ENCODE measurements at places on chromosomes 7 and 10.

- no peak for DNase-seq
These were observed 10.5 kb downstream of the LSM5 start for GRCh38 chr7:32479574-32480200.

- DNase-seq, result peak; percentile 67
These were observed 52.8 kb downstream of the DLG5 start for GRCh38 chr10:77873536-77874380.

GRCh38 chr7:134709197-134709596 lies 62.5 kb downstream of the BPGM start:
- DNase-seq, result no peak

- no peak for DNase-seq
These were observed 183.9 kb downstream of the EBF3 start for GRCh38 chr10:129780198-129780597.

GRCh38 chr10:8163824-8164223 lies 109.3 kb downstream of the GATA3 start:
- no peak for DNase-seq

GRCh38 chr7:76133839-76134238 lies 67.9 kb upstream of the SRRM3 start:
- no peak for DNase-seq

DNA sequence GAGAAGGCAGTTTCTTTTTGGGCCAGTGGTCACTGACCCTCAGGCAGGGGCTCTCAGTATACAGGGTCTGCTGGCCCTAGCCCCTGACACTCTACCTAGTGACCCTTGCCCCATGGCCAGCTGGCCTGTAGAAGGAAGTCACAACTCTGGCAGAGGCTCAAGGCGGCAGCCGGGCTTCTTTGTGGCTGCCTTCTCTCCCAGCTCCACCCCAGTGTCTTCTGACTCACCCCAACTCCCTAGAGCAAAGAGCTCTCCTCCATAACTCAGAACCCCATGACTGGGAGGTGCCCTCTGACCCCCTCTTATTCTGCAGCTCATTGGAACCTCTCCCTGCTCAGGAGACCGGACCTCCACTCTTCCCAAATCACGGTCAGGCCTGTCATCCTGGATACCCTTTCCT lies 358.2 kb downstream of the FGFR2 start:
- DNase-seq, result no peak

GRCh38 chr10:86061278-86062197 lies 305.1 kb downstream of the GRID1 start:
- no peak for DNase-seq

DNA sequence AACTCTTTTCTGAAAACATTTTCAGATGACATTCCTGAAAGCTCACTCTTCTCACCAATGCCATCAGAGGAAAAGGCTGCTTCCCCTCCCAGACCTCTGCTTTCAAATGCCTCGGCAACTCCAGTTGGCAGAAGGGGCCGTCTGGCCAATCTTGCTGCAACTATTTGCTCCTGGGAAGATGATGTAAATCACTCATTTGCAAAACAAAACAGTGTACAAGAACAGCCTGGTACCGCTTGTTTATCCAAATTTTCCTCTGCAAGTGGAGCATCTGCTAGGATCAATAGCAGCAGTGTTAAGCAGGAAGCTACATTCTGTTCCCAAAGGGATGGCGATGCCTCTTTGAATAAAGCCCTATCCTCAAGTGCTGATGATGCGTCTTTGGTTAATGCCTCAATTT lies 16.5 kb downstream of the ANLN start:
- no peak for DNase-seq

- no peak for DNase-seq
These were observed 117.8 kb downstream of the GFRA1 start for GRCh38 chr10:116155191-116155590.

GRCh38 chr7:50610521-50611277 lies 45.5 kb upstream of the DDC start:
- DNase-seq, result peak; percentile 78

DNA sequence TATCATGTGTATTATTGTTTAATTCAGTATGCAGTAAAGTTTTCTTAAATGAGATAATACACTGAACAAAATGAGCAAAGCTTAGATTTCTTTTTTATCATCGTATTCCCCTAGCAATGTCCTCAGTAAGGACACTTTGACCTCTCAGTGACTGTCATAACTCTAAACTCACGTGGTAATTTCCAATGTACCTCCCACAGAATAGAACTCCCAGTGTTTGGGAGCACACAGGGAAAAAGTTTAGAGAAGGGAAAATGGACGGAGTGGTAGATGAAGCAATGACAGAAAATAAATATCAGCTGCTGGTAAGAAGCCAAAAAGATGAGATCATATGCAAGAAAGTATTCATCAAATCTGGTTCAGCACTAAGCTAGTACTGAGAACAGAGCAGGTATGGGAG lies 758.6 kb upstream of the KCND2 start:
- no peak for DNase-seq

- DNase-seq, result no peak
These were observed 344.2 kb upstream of the GALNT17 start for GRCh38 chr7:70787771-70788170.

DNA sequence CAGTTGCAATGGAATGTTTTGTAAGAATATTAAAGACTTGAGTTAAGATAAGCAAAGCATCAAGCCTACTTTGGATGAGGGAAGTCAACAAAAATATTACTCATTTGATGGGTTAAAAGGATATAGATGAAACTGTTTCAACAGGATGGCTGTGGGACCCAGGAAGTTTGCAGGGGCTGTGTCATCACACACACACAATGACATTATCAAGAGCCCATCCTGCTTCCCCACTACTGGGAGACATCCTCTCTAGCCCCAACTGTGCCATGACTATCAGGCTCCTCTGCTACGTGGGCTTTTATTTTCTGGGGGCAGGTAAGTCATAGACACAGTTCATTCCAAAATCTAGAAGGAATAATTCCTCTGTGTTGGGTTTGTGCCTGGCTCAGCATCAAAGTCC lies 78.8 kb upstream of the PRSS1 start:
- DNase-seq, result no peak

DNA sequence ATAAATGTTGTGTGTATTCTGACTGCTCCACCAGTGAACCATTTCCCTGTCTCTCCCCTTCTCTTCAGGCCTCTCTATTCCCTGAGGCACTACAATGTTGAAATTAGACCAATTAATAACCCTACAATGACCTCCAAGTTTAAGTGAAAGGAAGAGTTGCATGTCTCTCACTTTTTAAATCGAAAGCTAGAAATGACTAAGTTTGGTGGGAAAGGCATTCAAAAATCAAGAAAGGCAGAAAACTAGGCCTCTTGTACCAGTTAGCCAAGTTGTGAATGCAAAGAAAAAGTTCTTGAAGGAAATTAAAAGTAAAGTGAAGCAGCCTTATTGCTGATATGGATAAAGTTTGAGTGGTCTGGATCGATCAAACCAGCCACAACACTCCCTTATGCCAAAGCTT lies 198.3 kb upstream of the YAE1 start:
- DNase-seq, result no peak

DNA sequence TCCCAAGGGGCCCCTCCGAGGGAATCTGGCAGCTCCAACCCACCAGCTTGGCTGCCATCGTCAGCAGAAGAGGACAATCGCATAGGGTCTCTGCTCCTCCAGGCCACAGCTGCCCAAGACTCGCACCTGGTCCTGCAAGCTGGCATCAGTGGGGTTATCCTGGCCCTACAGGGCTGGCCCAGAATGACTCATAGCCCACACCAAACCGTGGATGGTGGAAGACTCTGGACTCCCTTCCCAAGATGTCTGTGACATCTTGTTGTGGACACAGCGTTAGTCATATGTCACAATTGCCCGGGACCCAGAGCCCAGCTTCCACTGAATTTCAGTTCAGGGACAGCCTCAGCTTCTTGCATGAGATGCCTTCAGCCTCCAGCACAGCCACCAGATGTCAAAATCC lies 91.5 kb upstream of the CUX1 start:
- DNase-seq, result no peak

- peak; percentile 96 for DNase-seq
These were observed 84.6 kb upstream of the PDGFA start for GRCh38 chr7:604001-604883.

GRCh38 chr7:98976396-98977185 lies 98.3 kb downstream of the TRRAP start:
- DNase-seq, result no peak

DNA sequence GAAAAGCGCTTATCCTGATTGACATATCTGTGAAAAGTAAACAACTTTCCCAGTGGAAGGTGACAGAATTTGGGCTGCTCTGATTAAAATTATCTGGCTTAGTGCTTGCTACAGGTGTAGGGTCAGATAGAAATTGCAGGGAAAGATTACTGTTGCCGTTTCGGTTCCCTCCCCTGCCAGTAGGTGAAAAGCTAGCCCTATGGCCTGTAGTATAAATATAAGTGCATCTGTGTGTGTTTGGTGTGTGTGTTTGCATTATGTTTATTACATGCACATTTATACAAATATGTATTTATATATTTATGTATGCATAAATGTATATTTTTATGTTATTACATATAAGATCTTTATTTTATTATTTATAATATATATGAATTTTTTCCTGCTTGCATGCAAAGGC lies 72.3 kb upstream of the VOPP1 start:
- no peak for DNase-seq

- no peak for DNase-seq
These were observed 12.7 kb downstream of the ZNF438 start for GRCh38 chr10:31018962-31019361.

DNA sequence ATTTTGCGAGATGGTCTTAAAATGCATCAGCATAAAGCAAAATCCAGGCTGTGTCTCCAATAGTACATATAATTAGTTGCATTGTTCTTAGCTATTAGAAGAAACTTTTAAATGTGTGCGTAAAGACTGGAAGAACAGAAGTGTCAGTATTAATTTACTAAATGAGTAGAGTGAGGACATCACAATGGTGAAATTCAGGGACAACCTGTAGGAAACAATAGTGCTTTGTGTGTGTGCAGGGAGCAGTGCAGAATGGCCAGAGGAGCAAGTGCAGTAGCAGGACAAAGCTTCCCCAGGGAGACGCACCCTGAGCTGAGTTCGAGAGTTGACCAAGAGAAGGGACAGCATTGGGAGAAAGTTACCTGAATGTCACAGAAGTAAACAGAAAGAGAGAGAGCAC lies 13.7 kb downstream of the ITGB8 start:
- DNase-seq, result no peak

GRCh38 chr10:75982611-75983369 lies 551.4 kb downstream of the LRMDA start:
- no peak for DNase-seq

DNA sequence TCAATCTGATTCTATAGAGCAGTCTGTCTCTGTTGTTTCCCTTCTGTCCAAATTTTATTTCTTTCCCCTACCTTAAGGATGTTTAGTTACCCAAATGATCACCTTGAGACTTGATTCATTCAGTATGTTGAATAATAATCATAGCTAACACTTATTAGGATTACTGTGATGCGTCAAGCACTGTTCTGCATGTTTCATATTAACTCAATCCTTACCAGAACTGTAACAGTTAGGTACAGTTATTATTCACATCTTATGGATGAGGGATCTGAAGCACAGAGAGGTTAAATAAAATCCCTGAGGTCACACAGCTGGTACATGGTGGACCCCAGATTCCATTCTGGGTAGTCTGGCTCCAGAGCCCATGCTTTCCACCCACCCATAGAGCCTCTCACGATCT lies 97.9 kb upstream of the SAMD8 start:
- no peak for DNase-seq

DNA sequence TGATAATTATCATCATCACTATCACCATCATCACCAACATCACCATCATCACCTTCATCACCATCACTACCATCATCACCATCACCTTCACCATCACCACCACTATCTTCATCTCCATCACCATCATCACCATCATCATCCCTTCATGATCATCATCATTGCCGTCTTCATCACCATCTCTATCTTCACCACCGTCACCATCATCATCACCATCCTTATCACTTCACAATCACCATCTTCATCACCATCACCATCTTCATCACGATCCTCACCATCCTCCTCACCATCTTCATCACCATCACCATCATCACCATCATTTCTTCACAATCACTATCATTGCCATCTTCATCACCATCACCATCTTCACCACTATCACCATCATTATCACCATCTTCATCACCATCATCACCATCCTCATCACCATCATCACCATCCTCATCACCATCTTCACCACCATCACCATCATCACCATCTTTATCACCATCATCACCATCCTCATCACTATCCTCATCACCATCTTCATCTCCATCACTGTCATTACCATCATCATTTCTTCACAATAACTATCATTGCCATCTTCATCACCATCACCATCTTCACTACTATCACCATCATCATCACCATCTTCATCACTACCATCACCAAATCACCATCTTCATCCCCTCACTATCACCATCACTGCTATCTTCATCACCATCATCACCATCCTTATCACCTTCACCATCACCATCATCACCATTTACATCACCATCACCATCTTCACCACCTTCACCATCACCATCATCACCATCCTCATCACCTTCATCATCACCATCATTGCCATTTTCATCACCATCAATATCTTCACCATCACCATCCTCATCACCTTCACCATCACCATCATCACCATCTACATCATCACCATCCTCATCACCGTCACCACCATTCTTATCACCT lies 72.4 kb upstream of the DNAAF5 start:
- no peak for DNase-seq

DNA sequence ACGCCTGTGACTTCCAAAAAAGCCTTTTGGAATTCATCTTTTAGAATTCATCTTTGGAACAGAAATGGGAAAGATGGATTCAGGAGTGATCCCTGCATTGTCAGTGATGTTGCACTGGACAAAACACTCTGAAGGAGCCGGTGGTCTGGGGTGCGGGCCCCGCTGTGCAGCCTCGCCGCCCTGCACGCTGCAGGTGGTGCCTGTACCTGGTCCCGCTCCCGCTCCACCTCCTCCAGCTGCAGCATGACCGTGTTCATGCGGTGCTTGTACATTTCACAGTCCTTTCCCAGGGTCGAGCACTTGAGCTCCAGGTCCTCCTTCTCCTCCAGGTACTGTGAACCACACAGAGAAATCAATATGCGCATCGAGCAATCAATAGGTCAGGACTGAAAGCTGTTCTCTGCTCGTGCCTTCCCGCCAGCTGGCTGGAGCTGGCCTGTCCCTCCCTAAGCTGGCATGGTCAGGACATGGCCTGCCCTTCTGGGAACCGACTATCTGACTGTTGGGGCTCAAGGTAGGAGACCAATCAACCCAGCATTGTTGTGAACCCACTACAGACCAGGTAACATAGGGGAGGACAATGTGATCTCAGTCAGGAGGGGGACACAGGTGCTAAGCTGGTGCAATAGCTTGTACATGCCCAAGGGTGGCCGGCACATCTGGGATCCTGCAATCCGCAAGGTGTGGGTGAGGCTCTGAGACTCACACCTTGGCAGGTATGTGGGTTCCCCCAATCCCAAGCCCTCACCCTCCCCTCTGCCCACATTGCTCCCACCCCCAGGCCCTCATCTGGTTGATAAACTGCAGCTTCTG lies 93.8 kb upstream of the GNA12 start:
- DNase-seq, result no peak

GRCh38 chr10:130300608-130301020 lies 164.4 kb downstream of the GLRX3 start:
- DNase-seq, result no peak

GRCh38 chr7:50552921-50553320 lies 12.3 kb downstream of the DDC start:
- DNase-seq, result no peak

- DNase-seq, result no peak
These were observed 115.7 kb upstream of the NANOS1 start for GRCh38 chr10:118913825-118914224.

- peak; percentile 45 for DNase-seq
These were observed 1.3 kb downstream of the FBXL15 start for GRCh38 chr10:102421757-102422512.

All from activated CD4-positive, alpha-beta memory T cell treated with anti-CD3 and anti-CD28 coated beads, Interleukin-2, amount 10 ng/mL, durations not matched to agents 7 days and 5 days (primary cell).